KBM-7 (cell line): ENCODE measurements at places on chromosomes 11 and 22.

DNA sequence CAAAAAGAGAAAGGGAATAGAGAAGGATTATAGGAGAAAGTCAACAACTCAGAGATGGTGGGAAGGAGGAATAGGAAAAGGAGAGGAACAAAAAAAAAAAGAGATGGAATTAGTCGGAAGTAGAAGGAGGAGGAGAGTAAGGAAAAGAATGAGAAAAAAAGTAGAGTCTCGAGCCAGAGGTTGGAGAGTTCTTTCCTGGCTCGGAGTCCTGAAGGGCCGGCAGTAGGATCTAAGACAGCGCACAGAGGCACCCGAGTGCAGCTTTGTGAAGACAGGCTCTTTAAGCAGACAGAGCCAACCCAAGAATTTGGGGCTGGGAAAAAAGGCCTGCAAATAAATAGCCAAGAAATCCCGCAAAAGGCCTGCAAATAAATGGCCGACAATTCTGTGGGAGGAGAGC is 170.4 kb upstream of the CCDC90B start:
- DNase-seq: no peak

GRCh38 chr22:45870011-45870410 is 107.0 kb downstream of the WNT7B start:
- DNase-seq: no peak

GRCh38 chr11:28679795-28680468 is 571.7 kb downstream of the METTL15 start:
- DNase-seq: no peak

DNA sequence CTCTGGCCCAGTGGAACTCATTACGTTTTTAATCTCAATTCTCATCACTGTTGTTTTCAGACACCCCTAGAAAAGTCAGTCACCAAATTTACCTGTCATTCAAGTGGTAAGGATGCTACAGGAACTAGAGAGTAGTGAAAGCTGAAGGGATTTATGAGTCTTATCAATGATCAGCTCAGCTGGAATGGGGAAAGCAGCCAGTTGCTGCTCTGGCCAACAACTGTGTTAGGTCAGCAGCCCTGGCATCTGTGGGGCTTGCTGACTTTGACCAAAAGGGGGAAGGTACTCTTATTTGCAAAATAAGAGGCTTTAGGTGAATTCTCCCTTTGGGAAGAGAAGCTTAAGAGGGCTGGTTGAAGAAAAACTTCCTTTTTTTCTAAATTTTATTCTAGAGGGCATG is 76.2 kb upstream of the HORMAD2 start:
- DNase-seq: no peak

DNA sequence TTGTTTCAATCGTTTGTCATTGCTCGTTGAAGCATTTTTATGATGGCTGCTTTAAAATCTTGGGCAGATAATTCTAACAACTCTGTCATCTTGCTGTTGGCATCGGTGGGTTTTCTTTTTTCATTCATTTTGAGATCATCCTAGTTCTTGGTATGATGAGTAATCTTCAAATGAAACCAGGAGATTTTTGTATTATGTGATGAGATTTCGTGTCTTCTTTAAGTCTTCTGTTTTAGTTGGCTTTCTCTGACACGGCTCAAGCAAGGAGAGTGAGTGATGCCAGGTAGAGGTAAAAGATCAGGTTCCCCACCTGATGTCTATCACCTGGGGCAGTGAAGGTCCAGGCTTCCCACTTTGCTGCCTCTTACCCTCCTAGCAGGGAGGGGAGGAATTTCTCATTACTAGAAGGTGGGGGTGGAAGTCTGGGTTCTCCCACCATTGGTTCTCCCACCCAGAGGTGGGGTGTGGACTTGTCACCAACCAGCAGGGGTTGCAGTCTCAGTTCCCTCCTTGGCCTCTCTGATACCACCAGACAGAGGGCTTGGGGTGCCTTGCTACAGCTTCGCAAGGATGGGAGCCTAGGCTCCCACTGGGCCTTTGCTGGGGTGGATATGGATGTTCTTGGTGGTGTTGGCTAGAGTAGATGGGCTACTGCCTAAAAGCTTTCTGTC is 12.9 kb downstream of the CDC45 start:
- no peak for DNase-seq
